ENCODE measurements at places on chromosomes 7 and 10. TPM values are rescaled to one million over a fixed set of nuclear protein-coding genes. Genes with fewer than 3 reads are reported as not detected.

DNA sequence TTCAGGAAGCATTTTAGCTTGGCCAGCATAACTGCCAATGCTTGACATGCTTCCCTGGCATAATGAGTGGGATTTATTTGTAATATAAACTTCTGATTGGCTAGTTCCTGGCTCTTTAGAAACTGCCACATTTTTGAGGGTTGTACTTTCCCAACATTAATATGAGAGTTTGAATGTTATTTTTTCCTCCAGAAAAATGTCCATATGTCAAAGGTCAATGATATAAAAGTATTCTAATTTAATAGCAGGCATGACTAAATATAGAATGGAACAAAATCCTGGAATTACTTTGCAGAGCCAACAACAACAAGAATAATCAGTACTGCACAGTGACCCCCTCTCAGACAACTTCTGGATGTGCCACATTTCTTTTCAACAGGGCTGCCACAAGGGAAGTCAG is 352.6 kb downstream of the PRPF18 start:
- no peak for ATAC-seq

DNA sequence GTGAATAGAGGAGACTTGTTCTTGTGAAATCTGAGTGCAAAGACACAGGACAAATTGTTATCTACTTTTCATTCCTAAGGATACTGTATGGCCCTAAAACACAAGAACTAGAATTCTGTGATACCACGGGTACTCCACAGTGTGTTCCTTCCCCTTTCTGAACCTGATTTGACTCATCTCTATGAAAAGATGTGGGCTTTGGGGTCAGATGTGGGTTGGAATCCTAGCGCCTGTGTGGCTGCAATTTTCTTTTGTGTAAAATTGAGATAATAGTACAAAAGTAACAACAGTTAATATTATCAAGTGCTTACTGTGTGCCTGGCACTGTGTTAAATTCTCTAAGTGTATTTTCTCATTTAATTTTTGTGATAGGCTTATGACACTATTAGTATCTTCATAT is 8.1 kb downstream of the SRGN start:
- ATAC-seq: no peak

The PROSER2 gene
- total RNA-seq: 0.62 TPM

DNA sequence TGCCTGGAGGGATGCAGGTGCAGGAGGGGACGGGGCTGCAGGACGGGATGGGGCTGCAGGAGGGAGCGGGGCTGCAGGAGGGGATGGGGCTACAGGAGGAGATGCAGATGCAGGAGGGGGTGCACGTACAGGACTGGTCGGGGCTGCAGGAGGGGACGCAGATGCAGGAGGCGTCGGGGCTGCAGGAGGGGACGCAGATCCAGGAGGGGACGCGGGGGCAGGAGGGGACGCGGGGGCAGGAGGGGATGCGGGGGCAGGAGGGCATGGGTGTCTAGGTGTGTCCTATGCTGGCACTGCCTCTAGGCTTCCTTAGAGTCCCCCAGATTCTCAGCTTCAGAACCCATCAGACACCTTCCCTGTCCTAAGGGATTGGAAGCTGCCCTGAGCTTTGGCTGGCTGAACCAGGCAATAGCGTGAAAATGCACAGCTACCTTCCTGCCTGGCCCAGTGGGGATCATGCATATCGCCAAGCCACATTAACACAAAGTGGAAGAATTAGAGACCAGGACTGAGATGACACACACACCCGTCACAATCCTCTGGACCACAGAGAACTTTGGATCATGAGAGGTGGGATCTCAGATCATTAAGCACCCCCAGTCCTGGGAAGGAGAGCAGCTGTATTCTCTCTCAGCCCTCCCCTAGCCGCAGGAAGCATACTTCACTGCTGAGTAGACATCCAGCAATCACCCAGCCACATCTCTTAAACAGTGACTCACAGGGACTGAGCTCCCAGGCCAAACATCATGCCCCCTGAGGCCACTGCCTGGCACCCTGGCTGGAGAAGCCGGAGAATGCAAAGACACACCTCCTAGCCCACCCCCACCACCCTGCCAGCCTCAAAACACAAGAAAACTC is 67.3 kb downstream of the VWA2 start:
- no peak for ATAC-seq

DNA sequence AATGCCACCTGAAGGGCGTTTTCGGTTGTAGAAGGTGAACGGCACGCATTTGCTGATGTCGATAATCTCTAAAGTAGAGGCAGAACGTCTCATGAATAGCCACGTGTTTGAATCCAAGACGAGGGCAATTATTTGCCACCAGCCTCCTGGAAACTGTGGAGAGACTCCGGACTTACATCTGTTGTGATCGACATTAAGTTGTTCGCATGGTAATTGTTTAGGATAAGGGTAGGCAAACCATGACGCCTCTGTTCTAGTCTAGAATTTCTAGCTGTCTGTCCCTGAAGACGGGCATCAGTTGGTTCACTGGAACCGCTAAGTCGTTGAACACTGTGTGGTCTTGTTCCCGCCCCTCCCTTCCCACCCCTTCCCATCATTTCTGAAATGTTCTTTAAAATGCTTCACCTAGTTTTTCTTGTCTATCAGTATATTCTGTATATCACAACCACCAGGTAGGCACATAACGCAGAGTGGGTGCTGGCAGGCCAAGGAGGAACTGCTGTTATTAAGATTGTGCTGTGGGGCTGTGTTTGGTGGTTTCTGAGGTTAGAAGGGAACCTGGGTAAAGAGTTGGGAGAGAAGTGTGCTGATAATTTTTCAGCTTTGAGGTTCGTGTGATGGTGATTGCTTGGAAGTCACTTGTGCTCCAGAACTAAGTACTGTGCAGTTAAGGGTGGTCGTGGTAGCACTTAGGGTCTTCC is 1.2 kb downstream of the UBE3C start:
- ATAC-seq: no peak

All from gastroesophageal sphincter (tissue), 4 donors.